NCI-H146 (cell line): ENCODE measurements at places on chromosomes 6 and 20.

DNA sequence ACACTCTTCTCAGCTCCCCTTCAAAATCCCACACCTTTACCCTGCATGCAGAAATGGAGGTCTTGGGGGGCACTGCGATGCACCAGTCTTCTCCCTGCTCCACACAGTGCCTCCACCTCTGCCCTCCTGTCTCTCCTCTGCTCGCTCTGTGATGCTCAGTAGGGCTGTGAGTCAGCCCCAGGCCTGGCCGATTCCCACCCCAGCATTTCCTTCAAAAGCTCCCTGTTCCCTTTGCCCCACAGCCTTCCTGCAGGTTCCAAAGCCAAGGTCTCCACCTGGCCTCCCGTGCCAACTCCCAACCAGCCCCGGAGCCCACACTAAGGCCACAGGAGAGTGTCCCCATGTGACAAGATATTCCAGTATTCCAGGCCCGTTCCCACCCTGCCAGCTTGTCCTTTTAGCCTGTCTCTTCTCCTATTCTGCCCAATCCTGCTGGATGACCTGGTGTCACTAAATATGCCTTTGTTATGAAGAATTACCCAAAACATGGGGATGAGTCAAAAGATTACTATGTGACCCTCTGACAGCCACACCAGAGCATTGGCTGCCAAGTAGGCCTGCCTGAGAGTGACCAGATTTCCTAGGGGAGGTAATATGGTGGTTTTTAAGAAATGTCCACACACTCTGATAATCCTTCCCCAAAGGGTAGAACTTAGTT is 118.9 kb upstream of the NXT1 start:
- DNase-seq, result no peak

DNA sequence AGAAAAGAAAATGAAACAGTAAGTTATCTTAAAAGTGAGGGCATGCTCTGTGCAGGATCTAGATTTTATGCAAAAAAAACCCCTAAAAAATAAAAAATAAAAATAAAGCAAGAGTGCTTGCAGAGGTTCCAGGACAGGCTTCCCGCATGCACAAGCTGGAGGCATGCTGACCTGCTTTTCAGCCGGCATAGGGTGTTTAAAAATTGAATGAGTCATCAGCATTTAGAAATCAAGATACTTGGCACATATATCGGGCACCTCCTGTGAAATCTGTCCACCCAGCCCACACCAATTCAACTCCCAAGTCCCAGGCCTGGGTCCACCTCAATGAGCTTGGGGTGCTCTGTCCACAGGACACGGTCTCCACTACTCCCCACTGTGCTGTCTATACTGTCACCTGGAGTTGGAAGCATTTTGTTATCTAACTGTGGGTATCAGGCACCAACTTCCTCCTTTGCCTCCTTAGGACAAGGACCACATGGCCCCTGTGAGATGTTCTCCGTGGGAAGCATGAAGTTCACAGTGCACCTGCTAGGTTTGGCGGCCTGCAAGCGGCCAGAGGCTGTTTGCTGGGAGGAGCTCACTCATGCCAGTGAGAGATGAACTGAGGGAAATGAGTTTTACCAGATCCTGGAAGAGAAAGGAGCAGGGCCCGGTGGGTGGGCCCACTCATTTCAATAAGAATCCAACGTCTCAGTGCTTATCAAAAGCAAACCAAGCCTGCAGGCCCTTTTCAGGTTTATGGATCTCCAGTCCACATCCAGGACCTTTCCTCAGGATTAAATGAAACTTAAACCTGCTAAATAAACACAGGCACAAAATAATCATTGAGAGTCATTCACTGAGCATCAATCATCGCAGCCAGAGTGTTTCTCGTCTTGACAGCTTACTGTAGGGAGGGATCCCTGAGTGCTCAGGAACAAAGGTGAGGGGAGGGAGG is 121.1 kb downstream of the FOXA2 start:
- peak; percentile 99 for DNase-seq

DNA sequence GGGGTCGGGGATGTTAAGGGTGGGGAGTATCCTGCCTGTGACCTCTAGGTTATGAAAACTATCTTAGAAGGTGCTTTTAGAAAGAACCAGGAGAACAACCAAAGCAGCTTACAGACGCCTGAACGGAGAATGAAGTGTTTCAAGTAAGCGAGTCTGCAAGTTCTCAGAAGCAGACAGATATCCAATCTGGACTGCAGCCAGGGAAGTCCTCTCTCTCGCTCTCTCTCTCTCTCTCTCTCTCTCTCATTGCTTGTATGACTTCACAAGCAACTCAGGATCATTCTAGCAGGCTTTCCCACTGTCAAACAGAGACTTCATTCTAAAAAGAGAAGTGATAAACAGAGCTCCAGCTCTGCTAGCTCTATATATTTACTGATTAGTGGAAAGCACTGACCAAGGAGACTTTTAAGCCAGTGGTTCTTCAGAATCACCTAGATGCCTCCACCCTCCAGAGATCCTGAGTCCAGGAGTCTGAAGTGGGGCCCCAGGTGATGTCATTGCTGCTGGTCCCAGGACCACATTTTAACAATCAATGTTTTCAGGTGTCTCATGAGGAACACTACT is 6.0 kb downstream of the TCF21 start:
- DNase-seq, result no peak

DNA sequence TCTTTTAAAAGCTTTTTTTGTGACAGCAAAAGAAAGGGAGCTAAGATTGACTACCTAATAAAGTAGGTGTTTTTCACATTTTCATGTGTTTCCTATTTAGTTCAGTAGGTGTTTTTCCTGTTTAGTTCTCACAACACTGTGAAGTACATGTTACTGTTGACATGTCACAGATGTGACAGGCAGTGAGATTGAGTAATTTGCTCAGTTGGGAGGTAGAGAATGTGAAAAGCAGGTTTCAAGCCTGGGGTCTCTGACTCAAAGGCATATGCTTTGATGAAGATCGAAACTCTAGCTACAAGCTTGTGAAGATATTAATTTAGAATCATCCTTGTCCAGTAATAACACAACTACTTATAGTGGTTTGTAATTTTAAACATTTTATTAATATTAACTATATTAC is 43.1 kb downstream of the SLX4IP start:
- DNase-seq, result no peak

DNA sequence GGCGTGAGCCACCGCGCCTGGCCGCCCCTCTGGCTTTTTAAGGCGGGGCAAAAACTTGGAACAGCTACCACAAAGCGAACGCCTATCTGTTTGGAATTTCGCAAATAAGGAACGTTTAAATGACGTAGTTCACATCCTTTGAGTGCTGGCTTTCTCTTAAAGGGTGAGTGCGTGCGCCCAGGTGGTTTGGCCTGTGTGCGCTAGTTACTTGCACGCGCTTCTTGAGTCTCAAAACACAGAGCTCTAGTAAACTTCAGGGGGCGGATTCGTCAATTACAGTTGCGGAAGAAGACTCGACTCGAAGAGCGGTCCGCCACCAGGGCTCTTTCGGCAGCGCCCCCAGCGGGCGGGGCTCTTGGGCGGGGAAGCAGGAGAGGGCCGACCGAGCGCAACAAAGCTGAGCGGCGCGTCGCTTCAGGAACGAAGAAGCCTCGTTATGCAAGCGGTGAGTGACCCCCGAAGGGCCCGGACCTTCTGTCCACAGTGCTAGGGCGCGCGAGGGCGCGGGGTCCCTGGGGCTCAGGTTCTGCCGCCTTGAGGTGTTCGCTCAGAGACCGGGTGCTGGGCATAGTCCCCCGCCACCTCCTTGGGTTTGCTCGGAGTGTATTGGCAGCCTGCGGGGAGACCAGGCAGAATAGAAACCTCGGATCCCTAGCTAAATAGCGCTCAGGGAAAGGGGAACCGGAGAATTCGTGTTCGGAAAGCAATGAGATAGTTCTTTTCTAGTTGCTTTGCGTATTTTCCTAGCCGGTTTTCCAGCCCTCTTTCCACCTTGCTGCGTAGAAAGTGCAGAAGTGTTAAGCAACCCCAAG is at the start of gene SYCP2L:
Gene SYCP2L, plus strand, starts transcription at position 362 of the 812 bp plus-strand sequence. Its CDS starts 75 bp downstream, at position 437.
- peak; percentile 72 for DNase-seq

- DNase-seq, result no peak
Observed at GRCh38 chr6:25862199-25862598, 11.8 kb downstream of the SLC17A3 start.

DNA sequence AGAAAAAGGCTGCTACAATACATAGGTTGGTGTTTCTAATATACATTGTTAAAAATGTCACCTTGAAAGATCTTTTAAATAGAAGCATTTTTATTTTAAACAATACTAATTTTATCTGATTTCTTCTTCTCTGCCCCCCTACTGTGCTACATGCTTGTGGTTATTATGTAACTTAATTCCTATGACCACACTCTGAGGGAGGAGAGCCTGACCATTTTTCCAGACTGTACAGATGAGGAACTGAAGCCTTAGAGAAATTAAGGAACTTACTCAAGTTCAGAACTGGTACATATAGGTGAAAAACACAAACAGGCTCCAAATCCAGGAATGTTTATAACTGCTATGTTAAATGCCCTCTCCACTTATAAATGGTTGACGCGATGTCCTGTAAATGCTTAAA is 43.4 kb upstream of the ARHGAP18 start:
- DNase-seq, result no peak

DNA sequence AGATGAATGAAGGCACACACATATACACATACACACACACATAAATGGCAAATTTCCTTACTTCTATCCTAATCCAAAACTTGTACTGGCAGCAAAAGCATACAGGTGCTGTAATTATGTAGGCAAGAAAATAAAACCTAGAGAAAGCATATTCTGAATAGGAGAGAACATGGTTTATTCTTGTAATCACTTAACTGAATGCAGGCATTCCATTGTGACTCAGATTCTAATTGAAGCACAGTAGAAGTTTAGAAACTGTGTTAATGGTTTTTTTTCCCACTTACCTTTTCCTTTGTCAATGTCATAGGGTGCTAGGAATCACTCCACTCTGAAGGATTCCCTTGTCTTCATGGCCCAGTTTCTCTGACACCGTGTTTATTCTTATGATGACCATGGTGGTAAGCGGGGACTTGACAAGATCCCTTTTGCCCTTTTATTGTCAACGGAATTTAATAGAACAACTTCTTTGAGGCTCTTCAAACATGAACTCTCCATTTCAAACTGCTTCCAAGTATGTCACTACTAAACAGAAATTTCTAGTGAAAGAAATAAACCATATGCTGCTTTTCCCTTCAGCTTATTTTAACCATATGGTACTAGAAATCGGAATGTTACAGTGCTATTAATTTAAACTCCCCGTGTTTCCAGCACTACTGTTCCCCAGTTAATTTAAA is 164.2 kb downstream of the OGFRL1 start:
- DNase-seq, result no peak

- DNase-seq, result no peak
Observed at GRCh38 chr6:118281291-118281690, 266.8 kb upstream of the PLN start.

DNA sequence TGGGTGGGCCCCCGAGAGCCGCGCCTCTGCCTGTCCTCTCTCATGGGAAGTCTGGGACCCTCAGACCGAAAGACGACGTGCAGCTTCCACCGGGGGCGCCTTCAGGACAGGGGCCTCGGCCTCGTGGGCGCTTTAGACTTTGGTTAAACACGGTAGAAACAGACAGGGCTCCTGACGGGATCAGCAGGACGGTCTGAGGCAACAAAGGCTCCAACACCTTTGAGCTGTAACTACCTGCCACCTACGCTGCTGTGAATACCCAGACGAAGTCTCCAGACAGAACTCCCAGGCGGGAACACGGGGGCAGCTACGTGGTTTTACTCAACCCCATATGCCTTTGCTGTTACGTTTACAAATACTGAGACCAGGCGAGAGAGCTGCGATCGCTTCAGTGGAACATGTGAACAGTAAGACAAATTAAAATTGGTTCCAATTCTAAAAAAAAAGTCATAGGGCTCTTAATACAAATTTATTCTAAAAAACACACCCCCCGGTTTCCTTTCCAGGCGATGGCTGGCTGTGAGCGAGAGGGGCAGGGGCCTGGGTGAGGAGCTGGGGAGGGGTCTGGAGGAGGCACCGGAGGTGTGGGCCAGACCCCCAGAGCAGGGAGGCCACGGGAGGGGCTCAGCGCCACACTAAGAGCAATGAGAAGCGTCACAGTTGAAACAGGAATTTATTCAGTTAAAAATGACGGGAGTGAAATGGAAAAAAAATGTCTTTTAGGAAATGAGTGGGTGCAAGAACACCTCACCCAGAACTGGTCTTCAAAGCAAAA is 453.2 kb downstream of the QKI start:
- no peak for DNase-seq

DNA sequence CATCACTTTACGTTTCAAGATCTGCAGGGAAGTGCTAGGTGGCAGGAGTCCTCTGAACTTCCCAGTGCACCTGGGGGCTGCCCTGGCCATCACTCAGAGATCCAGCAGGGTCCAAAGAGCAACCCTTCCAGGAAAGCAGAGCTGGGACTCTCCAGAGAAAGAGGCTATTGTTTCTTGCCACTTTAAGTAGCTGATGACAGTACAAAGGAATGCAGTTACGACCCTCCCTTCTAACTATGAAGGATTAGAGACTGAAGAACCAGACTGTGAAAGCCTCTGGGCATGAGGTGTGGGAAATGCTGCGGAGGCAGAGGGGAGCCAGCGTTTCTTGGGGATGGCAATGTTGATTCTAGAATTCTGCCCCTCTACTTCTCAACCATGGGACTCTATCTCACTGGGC is 189.1 kb upstream of the SUPT3H start:
- no peak for DNase-seq

- DNase-seq, result peak; percentile 67
Observed at GRCh38 chr20:35663516-35664465, 909 bp downstream of the CPNE1 start.

DNA sequence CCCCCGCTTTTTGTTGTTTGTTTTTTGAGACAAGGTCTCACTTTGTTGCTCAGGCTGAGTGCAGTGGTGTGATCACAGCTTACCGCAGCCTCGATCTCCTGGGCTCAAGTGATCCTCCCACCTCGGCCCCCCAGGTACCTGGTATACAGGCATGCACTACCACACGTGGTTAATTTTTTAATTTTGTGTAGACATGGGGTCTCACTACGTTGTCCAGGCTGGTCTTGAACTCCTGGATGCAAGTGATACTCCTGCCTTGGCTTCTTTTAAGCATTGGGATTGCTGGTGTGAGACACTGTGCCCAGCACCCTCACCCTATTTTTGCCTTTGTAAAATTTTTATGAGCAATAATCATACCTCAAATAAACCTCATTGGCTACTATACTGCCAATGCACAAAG is 5.5 kb downstream of the ENPP3 start:
- no peak for DNase-seq

- no peak for DNase-seq
Observed at GRCh38 chr6:39915866-39916265, 18.4 kb downstream of the MOCS1 start.

DNA sequence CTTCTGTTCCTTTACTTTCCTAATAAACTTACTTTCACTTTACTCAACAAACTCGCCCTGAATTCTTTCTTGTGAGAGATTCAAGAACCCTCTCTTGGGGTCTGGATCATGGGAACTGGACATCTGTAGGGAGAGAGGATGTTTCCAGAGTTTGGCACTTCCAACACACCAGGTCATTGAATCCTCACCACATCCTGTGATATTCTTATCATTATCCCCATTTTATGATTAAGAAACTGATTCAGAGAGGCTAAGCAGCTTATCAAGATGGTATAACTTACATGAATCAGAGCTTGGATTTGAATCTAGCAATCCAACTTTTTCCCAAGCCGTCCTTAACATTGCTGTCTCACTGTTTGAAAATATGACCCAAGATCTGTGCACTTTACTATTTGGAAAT is 15.5 kb downstream of the PPIL6 start:
- no peak for DNase-seq
